Esophagus squamous epithelium (tissue), 5 donors: ENCODE measurements at places on chromosomes 13 and 19.

DNA sequence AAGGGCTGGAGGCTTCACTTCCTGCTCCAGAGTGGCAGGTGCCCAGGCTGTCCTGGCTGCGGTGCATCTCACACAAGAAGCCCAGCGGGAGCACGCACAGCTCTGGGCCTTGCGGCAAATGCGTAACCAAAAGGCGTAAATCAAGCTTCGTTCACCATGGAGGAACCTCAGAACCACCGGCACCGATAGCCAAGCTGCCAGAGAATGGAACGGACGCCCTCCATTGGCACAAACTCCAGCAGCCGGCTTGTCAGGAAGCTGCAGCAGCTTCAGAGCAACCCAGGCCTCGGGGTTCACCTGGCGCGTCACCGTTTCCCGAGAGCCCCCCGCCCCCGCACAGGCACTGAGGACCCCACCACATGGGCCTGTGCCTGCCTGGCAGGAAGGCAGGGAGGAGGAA is 76.7 kb downstream of the RASA3 start:
- no peak for DNase-seq

DNA sequence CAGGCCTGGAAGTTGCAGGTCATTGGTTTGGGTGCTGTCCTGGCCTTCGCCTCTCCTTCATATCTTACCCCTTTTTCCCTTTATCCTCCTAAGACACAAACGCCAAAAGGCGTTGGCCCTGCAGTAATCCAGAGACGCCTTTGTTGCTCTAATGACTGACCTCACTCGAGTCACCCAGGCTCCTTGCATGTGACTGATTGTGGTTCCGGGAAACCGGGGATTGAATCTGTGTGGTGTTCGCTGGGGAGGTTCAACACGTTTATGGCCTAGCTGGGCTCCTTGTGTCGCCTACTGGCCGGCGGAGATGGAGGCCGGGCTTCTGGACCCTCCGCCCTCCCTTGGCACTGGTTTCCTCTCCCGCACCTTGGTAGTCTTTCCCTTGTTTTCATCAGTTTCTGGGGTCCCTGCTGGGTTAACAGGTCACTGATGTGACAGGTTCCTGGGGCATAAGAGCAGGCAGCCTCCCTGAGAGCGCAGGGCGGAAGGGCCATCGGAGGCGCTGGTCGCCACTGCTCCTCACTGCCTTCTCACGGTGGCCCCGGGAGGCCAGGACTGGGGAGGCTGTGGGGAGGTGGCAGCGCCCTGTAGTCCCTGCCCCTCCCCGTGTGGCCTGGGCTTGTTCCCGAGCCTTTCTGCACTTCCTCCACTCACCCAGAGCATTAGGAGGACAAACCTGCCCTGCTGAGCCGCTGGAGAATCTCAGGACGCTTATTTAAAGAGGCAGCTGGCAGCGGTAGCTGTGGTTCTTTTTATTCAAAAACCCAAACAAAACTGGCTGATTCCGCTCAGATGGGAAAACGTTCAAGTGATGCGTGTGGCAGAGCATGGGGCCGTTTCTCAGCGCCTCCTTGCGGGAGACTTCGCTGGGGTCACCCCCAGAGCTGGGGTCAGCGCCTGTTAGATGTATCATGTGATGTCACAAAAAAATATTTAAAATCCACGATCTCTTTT is 18.1 kb upstream of the NDUFS7 start:
- DNase-seq = no peak

- no peak for DNase-seq
Observed at GRCh38 chr13:30676672-30677071, 58.7 kb upstream of the ALOX5AP start.

- DNase-seq = no peak
Observed at GRCh38 chr19:14102756-14103155, 12.2 kb upstream of the SAMD1 start.

GRCh38 chr19:18349524-18350128 is 9.2 kb downstream of the PGPEP1 start:
- no peak for DNase-seq
